ENCODE measurements at places on chromosomes 4 and X.

GRCh38 chr4:56229947-56230346 lies 157.3 kb downstream of the AASDH start:
- no peak for DNase-seq

- no peak for DNase-seq
Measured at GRCh38 chrX:49202022-49202421, 2.0 kb upstream of the SYP start.

DNA sequence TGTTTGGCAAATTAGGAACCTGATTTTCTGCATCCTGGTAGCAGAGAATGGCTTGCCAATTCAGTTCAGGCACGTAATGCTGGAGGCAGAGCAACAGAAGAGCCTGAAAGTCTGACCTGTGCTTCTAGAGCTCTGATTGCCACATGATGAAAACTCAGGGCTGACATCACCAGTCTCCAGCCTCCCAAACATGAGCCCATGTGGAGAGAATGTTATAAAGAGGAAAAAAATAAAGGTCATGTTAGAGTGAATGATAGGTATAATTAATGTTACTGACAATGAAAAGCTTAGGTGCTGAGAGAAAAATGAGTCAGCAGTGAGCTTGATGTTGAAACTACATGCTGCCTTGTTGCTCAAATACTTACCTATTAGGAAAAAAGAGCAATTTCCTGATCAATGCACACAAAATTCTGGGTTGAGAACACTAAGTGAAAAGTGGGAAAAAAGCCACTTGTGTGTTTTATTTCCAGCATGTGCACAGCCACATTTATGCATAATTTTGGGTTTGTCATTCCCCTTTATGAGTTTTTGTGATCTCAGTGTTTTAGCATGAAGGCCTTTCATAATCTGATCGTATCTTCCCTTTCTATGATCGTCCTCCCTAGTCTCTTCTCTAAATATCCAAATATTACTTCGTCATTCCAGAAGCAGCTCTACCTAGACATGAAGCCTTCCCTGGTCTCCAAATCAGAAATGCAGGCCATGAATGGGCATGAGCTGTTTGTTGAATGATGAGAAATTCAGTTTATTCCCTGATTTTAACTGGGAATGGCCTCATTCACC lies 113.3 kb upstream of the CPEB2 start:
- no peak for DNase-seq

GRCh38 chr4:151862766-151863165 lies 102.0 kb upstream of the GATB start:
- peak; percentile 35 for DNase-seq

GRCh38 chrX:55924574-55924973 lies 207.0 kb downstream of the RRAGB start:
- no peak for DNase-seq

- DNase-seq: no peak
Measured at GRCh38 chr4:132557660-132558059, 591.4 kb upstream of the PCDH10 start.

DNA sequence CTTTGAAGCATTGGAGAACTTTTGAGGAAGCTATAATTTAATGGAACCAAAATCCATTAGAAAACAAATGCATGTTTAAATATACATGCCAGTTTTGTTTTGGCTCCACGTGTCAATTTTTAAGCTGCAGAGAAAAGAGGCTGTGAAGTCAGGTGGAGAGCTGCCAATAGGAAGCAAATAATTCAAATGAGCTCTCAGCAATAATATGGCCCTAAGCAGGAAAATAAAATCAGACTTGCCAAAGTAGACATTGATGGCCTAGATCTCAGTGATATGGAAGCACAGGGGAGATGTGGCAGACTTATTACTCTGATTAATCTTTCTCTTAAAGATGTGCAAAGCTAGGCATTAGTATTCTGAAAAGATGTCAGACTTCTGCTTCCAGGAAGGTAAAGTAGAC lies 769.8 kb upstream of the NDST4 start:
- DNase-seq: no peak

DNA sequence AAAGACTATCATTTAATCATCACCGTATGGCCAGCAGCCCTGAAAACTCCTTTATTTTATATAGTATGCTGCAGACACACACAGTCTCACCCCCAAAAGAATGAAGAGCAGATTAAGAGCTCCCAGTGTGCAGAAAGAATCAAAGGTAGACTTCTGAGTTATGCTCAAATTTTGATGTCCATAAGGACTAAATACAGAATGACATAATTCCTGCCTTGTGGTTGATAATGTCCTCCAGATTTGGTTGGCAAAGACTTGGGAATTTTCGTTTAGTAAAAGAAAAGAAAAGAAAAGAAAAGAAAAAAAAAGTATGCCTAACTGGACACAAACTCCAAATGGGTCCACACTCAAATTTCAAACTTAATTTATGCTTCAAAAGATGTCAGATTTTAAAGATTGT lies 118.1 kb upstream of the PLAC1 start:
- DNase-seq: no peak

DNA sequence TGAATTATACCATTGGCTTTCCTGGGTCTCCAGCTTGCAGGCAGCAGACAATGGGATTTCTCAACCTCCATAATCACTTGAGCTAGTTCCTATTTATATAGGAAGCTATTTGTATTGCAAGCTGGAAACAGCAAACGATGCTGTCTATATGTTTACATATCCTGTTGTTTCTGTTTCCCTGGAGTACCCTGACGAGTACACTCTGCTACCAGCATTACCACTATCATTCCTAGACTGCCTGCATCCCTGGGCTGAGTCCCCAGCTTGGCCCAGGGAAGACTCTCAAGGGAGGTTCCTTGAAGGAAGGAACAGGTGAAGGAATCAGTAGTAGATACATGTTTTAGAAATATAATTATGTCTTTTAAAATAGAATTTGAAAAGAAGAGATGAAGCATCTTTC lies 81.4 kb downstream of the EVC2 start:
- no peak for DNase-seq

DNA sequence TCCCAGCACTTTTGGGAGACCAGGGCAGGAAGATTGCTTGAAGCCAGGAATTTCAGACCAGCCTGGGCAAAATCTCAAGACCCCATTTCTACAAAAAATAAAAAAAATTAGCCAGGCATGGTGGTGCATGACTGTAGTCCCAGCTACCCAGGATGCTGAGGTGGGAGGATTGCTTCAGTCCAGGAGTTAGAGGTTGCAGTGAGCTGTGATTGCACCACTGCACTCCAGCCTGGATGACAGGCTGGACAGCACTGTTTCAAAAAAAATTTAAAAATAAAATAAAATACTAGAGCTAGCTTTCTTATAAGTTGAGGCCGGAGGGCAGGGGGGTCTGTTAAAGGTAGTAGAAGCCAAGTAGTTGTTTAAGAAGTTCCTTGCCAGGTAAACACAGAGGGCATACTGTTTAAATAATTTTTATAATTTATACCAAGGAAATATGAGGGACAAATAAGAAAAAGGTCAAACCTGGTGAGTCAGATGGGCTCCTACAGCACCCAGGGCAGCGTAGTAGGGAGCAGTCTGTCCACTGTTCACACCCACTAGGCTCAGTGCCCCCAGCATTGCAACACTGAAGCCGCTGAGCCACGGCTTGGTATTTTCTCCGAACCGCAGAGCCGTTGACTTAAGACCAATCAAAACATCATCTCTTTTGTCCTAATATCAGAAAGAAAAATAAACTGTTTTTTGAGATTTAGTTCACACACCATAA lies 17.3 kb downstream of the COQ2 start:
- DNase-seq: peak; percentile 90

- no peak for DNase-seq
Measured at GRCh38 chr4:687971-688853, 739 bp downstream of the SLC49A3 start.

DNA sequence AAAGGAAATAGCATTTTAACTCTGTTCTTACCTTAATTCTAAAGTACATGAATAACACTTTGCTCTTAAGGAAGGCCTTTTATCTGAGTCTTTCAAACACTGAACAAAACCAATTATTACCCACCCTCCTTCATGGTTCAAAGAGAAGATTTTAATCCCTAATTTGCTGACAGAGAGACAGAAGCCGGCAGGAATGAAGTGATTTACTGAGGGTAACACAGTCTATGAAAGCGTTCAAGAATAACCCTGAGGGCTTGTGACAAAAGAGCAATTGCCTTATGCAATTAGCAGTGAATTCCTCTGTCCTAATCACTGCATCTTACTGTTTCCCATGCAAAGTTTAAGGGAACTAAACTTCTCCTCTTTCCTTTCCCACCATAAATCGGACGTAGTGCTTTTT lies 144.1 kb downstream of the PACRGL start:
- DNase-seq: no peak

DNA sequence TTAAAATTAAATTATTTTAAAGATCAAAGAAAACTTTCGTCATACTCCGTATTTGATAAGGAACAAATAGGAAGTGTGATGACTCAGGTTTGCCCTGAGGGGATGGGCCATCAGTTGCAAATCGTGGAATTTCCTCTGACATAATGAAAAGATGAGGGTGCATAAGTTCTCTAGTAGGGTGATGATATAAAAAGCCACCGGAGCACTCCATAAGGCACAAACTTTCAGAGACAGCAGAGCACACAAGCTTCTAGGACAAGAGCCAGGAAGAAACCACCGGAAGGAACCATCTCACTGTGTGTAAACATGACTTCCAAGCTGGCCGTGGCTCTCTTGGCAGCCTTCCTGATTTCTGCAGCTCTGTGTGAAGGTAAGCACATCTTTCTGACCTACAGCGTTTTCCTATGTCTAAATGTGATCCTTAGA lies at the start of gene CXCL8:
TSS of gene CXCL8 (plus strand) at position 217 of the 426 bp plus-strand sequence. CDS start at position 307, 90 bp downstream.
- DNase-seq: peak; percentile 88

DNA sequence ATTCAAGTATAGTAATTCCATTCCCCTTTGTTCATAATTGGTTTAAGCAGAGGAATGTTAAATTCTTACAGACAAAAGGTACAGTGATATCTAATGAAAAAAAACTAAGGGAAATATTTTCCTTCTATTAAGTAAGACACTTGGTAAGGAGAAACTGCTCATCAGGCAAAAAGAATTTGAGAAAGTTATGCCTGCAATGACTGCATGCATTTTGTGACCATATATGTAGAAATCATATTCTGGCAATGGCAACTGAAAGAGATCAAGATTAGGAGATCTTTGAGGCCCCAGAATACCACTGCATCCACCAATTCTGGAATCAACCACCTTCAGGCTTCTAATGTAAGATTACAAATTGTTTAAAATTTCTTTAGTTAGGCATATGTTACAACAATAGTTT lies 364.8 kb downstream of the PCDH10 start:
- DNase-seq: peak; percentile 2

DNA sequence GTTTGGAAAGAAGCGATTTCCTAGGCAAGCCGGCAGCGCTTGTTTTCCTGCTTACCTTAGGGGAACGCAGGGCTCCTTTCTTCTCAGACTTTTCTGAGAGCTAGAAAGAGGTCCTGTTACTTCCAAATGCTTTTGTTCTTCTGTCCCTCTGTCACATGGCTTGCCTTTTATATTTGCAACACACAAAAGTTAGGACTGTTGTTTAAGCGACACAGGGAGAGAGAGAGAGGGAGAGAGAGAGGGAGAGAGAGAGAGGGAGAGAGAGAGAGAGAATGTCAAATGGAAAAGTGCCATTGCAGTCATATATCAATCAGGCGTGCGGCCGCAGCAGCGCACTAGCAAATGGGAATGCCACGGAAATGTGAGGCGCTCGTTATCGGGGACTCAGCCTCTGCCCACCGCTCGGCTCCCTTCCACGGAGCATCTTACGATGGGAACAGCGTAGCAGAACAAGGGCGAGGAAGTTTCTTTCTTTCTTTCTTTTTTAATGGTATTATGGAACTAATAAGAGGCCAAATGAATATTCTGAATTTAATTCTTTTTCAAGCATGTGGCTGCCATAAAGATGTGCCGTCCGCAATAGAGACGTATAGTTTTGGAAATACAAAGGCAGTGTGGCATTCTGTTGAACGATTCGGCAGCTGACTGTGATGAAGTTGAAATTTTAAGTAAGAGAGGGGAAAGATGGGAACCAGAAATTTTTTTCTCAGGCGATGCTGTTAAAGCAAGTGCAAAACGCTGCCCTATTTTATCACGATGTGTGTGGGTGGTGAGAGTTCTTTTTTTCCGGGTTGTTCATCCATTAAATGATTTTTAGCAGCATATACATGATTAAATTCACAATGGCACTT lies at the start of gene NDP:
TSS of gene NDP (minus strand) at position 142 of the 851 bp plus-strand sequence. CDS start 14,745 bp downstream, outside the sequence.
- DNase-seq: peak; percentile 4

DNA sequence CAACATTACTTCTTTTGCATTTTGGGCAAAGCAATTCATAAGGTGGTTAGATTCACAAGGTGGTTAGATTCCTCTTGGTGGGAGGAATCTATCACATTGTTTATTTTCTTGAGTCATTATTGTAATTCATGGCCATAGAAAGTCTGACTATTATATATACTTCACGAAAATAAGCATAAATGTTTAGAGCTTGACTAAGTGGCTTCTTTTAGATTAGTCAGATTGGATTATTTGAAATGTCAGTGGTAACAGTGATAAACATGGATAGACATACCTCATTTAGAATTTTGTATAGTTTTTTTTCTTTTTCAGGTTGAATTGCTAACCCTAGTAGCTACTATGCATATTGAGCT lies 24.9 kb upstream of the DYNLT3 start:
- DNase-seq: no peak

GRCh38 chr4:147332091-147332490 lies 148.8 kb upstream of the EDNRA start:
- DNase-seq: no peak

GRCh38 chr4:7418131-7418943 lies 16.4 kb downstream of the PSAPL1 start:
- DNase-seq: no peak

- DNase-seq: peak; percentile 78
Measured at GRCh38 chrX:11064851-11065600, 46.1 kb upstream of the HCCS start.

DNA sequence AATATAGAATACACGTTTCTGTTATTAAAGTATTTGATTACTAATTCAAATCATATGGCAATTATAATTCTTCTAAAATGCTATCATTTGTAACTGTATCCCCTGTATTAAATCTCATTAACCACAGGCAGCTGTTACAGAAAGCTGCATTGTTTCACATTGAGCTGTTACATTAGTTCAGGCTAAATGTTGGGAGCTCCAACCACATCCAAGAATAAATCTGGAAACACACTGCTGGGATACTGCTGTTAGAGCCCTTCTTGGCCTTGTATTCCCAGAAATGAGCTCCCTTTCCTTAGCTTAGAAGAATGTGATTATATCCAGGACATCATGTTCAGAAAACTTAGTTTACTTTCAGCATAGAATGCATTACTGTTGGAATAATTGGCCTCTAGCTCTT lies 48.2 kb downstream of the GUCY1B1 start:
- no peak for DNase-seq

All from cardiac fibroblast (primary cell).